ENCODE measurements at places on chromosomes 7 and 10. TPM values are rescaled to one million over a fixed set of nuclear protein-coding genes. Genes with fewer than 3 reads are reported as not detected.

- no peak for DNase-seq
Observed at GRCh38 chr10:86388119-86388704, 21.6 kb upstream of the GRID1 start.

GRCh38 chr7:158685693-158686092 lies 18.9 kb downstream of the NCAPG2 start:
- no peak for DNase-seq

- DNase-seq: no peak
Observed at GRCh38 chr7:20329389-20330238, 1.1 kb upstream of the ITGB8 start.

Gene FGFR2
- total RNA-seq: 54.0 TPM

Gene FKBP9
- 113 TPM for total RNA-seq

DNA sequence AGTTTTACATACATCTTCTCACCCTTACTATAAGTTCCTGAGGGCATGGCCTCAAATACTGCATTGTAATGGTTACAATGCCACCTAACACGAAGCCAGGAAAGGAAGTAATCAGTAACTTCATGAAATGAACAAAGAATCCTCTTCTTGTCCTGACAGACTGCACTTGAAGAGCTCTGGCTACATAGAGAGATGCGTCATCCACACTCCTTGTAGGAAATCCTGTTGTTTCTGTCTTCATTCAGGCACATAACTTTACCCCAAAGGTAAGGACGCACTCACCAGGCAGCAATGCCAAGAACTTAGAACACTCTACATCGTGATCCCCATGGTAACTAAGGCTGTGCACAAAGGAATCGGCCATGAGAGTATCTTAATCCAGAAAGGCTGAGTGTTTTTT lies 80.3 kb upstream of the ARID5B start:
- DNase-seq: no peak

DNA sequence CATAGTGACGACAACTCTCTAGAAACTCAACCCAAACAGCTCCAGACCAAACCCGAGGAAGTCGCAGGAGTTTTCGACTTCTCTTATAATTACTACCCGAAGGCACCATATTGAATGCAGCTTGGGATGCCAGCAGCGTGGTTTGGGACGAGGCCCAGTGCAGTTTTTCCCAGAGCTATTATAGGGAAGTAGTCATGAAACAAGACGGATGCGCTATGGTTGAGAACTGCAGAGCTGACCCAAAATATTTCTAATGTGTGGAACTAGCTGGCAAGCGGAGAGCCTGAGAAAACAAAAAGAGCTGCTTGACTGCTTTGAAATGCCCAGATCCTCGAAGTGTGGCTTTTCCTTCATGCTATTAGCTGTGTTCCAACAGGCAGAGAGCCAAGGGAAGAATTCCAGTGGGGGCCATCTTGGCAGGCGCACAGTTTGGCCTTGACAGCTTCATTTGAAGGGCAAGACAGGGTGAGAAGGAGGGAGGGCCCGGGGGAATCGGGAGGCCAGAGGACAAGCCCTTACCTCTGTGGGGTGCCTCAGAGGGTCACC lies 122.7 kb downstream of the CUL2 start:
- no peak for DNase-seq

- no peak for DNase-seq
Observed at GRCh38 chr7:5501465-5501864, 77.8 kb upstream of the TNRC18 start.

GRCh38 chr10:522350-522749 lies 167.1 kb downstream of the DIP2C start:
- DNase-seq: no peak

DNA sequence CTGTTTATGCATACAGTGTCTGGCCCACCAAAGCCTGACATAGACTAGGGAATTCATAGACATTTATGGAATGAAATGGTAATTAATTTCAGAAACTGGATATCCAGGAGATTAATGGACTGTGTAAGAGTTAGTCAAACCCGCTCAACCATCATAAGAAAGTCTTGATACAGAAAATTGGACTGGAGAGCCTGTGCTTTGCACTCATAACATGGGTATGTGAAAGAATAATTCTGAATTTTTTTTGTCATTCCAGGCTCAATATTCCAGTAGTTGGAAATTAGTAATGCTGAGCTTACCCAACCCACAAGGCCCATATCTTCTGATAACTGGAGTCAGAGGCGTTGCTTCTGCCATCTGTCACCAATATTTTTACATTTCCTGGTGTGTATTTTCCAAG lies 799.7 kb upstream of the IGFBP3 start:
- DNase-seq: no peak

Gene CSTF2T
- total RNA-seq: 12.0 TPM

- DNase-seq: no peak
Observed at GRCh38 chr10:10796061-10796773, 221.5 kb upstream of the CELF2 start.

DNA sequence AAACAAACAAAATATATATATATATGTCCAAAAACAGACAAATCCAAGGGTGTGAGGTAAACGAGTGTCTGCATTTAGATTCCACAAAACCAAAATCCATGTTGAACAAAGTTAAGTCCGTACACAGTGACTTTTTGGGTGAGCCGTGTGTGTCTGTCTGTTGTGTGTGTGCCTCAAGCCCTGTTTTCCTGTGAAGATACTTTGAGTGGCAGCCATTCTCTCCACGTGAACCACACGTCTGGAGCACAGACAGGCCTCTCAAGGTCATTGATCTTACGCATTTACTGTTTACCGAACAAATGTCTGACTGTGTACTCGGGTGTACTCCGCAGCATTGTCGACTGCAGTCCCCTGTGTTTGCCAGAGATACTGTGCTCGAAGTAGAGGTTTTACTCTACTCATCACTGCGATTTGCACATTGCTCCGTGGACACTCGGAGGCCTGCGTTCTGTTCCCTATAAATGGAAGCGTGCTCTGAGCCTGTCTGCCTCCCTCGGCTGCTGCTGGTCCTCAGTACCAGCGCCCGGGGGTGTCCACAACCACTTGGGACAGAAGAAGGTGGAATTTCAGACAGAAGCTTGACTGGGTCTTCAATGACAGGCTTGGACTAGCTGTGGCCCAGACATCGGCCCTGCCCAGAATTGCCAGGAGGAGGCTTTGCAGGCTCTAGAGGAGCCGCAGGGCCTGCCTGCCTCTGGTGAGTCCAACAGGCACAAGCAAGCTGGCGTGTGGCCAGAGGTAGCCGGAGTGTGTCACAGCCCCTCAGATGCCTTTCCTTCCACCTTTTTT lies 22.1 kb downstream of the CYP17A1 start:
- no peak for DNase-seq

Gene ACBD7
- total RNA-seq: not detected

DNA sequence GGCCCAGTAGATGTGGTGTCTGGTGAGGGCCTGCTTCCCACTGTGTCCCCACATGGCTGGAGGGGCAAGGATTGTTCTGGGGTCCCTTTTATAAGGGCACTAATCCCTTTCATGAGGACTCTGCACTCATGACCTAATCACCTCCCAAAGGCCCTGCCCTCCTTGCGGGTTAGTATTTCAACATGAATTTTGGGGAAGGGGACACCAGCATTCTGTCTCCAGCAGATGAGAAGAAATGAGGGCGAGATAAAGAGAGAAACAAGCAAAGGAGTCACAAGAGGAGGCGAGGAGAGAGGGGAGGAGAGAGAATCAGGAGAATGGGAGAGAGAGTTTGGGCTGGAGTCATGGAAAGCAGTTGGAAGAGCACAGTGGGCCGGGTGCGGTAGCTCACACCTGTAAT lies 83.7 kb downstream of the C10orf105 start:
- no peak for DNase-seq

Gene FGFBP3
- total RNA-seq: 0.74 TPM

DNA sequence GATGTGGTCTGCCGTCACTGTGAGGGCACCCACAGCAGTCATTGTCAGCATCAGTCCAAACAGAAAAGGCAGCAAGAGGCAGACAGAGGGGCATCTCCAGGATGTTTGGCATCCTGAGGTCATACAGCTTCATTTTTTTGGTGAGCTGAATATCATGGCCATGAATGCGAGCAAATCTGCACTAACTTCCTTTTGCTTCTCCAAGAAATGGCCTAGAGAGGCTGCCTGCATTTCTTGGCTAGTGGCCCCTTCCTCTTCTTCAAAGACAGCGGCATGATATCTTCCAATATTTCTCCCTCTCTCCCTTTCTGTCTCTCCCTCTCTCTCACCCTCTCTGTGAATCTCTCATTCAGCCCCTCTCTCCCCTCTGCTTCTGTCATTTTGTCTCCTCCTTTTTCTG lies 24.8 kb downstream of the FKBP6 start:
- DNase-seq: no peak

Gene PPP2R2D
- total RNA-seq: 49.4 TPM

DNA sequence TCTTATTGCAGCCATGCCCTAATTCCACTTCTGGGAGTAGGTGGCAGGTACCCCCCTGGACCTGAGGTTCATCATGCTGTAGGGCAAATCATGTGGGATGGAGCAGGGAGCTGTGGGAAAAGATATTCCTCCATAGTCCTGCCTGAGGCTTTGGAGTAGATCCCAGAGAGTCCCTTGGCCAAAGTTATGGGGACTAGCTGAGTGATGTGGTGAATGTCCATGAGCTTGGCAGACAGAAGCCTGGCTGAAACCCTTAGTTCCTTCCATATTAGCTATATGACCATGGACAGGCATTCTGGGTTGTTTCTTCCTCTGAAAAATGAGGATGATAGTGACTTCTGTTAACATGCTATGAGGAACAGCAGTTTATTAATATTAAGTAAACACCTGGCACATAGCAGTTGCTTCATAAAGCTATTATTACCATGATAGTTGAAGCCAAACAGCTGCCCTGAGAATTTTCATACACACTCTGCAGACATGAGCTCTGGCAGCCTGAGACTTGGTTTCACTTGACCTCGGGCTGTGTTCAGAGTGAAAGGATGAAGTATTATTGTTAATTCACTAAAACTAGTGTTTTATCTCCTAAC lies 15.0 kb upstream of the IMPDH1 start:
- no peak for DNase-seq

Gene BTBD16
- not detected for total RNA-seq

- DNase-seq: no peak
Observed at GRCh38 chr7:70620333-70621055, 511.4 kb upstream of the GALNT17 start.

GRCh38 chr10:5524641-5525560 lies at the start of gene CALML3:
Gene CALML3, plus strand, starts transcription at chr10:5524961. Its CDS starts 125 bp downstream, at chr10:5525086.
- no peak for DNase-seq

DNA sequence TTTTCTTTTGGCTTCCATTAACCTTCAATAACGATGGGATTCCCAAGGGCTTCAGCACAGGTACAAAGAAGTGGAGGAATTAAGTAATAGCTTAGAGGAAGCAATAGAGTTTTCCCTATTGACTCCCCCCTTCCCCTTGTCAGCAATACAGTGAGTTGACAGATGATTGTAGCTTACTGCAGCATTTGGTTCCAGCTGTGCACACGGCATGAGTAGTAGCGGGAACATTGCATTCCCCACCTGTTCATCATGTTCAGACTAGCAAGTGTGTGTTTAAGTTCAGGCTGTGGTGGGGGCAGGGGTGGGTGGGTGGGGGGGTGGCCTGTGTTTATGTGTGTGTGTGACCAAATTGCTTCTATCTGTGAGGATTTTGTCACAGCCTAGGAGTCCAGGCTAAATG lies 4.6 kb upstream of the ADRA2A start:
- DNase-seq: no peak

Data from vagina (tissue), 2 donors.